D721Med (cell line): ENCODE measurements at places on chromosomes 7 and 10.

DNA sequence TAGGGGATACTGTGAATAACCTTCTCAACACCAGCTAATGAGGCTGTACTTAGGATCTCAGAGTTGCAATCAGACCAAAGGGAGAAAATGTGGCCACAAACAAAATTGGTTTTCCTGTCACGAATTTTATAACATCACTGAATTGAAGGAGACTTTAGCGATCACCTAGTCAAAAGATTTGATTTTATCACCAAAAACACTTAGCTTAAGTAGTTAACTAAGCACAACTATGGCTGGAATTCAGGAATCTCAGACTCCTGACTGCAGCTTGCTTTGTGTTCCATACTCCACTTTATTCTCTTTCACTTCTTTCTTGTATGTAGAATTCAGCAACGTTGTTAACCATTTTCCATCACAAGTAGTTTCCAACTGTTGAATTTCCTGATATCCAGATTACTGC is 152.0 kb downstream of the SLC16A9 start:
- peak; percentile 32 for DNase-seq

DNA sequence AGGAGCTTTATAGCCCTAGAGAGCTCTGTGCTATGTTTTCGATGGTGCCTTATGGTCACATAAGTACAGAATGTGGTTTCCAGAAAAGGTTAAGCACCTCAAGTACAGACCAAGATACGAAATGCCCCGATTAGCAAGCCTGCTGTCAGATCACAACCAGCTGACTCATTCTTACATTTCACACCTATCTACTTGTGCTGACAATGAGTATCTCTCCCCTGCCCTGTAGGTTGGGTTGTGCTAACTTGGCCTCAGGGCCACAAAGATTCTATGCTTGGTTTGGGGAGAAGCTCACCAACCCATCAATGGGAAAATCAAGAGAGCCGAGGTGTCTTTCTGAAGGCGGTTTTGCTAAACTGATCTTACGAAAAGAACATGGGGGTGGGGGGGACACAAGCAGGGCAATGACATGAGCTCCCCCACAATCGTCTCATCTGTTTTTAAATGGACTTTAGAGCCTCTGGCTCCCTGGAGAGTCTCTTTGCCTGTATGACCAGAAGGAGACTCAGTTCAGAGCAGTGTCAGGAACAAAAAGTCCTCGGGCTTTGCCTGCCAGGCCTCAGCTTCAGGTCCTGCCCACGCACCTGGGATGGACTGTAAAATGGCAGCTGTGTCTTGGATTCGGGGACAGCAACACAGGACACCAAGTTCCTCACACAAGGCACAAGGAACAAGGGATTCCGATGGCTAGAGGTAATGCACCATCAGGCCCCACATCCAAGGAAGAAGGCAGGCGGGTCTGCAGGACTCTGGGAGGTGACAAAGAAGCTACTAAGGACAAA is 55.1 kb downstream of the FAM53B start:
- no peak for DNase-seq

- no peak for DNase-seq
Observed at GRCh38 chr7:107838816-107839565, 36.0 kb upstream of the SLC26A3 start.

- DNase-seq, result no peak
Observed at GRCh38 chr7:78472519-78472918, 673.9 kb downstream of the PHTF2 start.

GRCh38 chr7:100088621-100089457 is at the start of gene COPS6:
Gene COPS6 (plus strand): TSS chr7:100088969. CDS start chr7:100088991, 22 bp downstream.
- peak; percentile 72 for DNase-seq

GRCh38 chr10:4781955-4782354 is 44.1 kb upstream of the AKR1E2 start:
- DNase-seq, result no peak

GRCh38 chr7:2197436-2198155 is 35.1 kb downstream of the MAD1L1 start:
- DNase-seq, result no peak

GRCh38 chr7:68722044-68722443 is 876.2 kb upstream of the AUTS2 start:
- DNase-seq, result no peak

DNA sequence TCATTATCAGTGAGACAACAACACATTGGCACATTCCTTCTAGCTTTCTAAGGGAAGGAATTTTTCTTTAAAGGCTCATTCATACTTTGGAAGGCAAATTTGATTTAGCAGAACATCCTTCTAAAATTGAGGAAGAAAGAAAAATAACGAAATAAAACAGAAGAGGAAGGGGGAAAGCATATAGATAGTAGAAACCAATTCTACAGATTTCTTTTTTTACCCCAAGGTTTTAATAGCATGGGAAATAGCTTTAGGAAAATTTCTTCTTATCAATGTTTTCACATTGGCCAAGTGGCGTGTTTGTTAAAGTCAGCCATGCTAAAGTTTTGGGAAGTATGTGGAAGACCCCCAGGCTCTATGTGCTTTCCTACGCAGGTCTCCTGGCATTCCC is 35.7 kb downstream of the MACROH2A2 start:
- no peak for DNase-seq

- DNase-seq, result no peak
Observed at GRCh38 chr7:79461660-79462059, 8.2 kb upstream of the MAGI2 start.

DNA sequence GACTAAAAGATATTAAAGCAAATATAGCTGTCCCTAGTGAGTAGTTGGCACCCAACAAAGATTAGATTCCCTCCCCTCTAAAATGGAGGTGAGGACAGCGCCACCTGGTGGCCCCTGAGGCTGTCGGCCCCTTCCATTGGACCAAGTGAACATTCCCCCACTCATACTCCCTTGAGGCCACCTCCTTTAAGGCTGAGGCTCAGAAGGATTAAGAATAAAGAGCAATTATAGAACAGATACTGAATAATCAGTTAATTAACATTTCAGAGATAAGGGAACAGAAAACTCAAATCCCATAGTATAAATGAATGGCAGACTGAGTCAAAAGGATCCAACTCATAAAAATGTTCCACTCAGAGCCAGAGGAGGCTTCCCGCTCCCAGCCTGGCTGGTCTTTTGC is 130.4 kb upstream of the GHITM start:
- no peak for DNase-seq
